Stimulated activated CD4-positive, alpha-beta T cell treated with anti-CD3 and anti-CD28 coated beads, Interleukin-15, amount 100 ng/mL, for 1 hour (primary cell): ENCODE measurements at places on chromosomes 12 and 14.

- no peak for DNase-seq
Observed at GRCh38 chr14:101564819-101565698, 3.8 kb downstream of the DIO3 start.

GRCh38 chr12:43316520-43316919, 235.5 kb downstream of the ADAMTS20 start:
- DNase-seq = no peak

DNA sequence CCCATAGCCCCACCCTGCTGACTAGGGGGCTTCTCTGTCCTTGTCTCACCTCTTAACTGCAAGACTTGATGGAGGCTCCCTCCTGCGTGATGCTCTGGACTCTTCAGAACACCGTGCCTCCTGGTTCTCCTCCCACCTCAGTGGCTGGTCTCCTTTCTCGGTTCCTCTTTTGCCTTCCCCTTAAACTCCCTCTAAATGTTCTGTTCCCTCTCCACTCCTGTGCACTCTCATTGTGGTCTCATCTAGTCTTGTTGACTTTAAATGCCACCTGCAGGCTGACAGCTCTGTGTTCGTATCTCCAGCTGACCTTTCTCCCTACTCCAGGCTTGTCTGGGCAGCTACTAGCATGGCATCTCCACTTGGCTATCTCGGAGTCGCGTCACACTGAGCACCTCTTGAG, 28.3 kb downstream of the DYNC1H1 start:
- no peak for DNase-seq

GRCh38 chr12:1566449-1567135, 27.8 kb downstream of the FBXL14 start:
- no peak for DNase-seq

DNA sequence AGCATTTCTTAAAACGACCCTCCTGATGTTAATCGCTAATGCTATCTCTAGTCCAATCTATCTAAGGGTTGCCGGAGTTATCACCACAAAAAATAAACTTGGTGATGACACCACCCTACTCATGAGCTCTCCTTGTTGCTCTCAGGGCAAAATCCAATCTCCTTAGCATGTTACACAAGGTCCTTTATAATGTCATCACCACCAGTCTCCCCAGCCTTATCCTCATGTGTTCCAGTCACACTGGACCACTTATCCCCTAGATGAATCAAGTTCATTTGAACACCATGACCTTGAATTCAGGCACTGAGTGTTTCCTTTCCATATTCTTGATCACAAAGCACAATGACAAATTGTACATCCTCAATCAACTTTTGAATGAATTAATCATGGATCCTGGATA, 19.0 kb upstream of the DRAM1 start:
- no peak for DNase-seq

DNA sequence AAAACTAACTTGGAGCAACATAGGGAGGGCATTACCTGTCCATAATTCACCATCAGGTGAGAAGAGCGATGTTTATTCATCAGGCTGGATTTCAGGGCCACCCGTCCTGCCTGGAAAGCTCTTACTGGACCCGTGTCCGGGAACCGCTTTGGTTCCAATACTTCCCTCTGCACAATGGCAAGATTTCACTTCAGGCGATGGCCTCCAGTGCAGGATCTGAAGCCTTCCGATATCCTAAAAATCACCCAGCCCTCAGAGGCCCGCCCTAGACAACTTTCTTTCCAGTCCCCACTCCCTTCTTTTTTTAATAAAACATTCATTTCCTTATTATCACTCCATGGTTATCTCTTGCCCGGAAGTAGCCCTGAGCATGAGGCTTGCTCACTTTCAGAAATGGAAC, 92.5 kb downstream of the BCL11B start:
- no peak for DNase-seq

DNA sequence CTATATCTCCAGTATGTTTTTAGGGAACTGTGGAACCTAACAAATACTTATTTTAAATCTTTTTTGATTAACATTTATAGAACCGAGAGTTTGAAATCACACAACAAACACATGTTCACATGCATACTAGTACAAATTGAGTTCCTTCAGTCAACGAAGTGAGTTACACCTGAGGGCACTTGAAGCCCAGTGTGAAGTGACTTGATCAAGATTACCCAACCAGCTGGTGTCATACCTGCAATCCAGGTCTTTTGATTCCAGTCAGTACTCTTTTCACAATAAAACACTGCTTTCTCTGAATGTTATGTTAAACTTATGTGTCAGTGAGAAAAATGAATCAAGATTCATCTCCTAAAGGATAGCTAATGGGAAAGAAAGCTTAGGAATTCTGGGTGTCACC, 35.2 kb downstream of the VRK1 start:
- DNase-seq = no peak

- no peak for DNase-seq
Observed at GRCh38 chr12:4444031-4444430, 1.6 kb downstream of the FGF6 start.

- no peak for DNase-seq
Observed at GRCh38 chr12:62603811-62604098, 137.1 kb downstream of the MON2 start.

- no peak for DNase-seq
Observed at GRCh38 chr12:81596558-81596957, 162.6 kb downstream of the PPFIA2 start.

GRCh38 chr14:64278458-64278857, 15.7 kb downstream of the ESR2 start:
- no peak for DNase-seq

DNA sequence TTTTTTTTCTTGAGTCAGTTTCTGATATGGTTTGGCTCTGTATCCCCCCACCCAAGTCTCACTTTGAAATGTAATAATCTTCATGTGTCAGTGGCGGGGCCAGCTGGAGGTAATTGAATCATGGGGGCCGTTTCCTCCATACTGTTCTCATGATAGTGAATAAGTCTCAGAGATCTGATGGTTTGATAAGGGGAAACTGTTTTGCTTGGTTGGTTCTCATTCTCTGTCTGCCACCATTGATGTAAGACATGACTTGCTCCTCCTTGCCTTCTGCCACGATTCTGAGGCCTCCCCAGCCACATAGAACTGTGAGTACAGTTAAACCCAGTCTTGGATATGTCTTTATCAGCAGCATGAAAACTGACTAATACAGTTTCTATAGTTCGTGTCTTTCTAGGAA, 42.9 kb downstream of the WNK1 start:
- DNase-seq = peak; percentile 42

DNA sequence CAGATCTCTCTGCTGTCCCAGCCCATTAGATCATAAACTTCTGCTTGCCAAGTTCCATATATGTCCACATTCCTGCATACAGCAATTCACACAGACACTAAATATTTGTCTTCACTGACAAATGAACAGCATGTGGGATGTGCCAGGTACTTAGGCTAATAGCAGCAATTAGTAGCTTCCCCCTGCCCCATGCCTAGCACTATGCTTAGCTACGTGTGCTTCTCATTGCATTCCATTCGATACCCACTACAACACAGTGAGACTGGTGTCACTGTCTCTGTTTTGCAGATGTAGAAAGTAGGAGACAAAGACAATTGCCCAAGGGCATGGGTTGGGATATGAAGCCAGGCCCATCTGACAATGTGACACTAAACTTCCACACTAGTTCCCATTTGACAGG, 308.4 kb downstream of the BCL11B start:
- DNase-seq = no peak

DNA sequence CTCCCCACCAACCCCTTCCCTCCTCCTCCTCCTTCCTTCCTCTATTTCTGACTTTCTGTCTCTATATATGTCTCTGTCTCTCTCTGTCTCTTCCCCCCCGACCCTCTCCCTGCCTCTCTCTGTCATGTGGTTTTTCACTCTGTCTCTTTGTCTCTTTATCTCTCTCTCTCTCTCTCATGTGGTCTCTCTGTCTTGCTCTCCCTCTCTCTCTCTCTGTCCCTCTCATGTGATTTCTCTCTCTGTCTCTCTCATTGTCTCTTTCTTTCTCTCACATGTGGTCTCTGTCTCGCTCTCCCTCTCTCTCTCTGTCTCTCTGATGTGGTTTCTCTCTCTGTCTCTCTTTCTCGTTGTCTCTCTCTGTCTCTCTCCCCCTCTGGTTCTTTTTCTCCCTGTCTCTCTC, 59.3 kb downstream of the PHETA1 start:
- no peak for DNase-seq

- no peak for DNase-seq
Observed at GRCh38 chr12:100579844-100580243, 6.4 kb downstream of the GAS2L3 start.

- DNase-seq = no peak
Observed at GRCh38 chr12:129530517-129530916, 373.3 kb downstream of the TMEM132D start.

- peak; percentile 83 for DNase-seq
Observed at GRCh38 chr12:14769969-14770495, 33.2 kb downstream of the WBP11 start.

DNA sequence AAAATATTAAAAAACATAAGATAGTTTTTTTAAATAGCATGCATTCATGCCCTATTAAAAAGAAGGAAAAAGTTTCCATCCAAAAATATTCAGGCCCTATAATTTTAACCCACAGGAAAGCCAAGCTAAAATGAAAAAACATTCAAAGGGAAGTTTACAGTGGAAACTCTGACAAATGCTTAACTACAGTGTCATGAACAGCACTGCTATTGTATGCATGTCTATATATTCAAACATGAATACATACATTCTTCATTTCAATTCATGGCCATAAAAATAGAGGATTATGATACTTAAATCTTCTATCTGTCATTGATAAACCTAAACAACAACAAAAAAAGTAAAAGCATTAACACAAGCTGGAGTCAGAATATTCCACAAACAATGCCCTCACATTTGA, 67.4 kb downstream of the PPP2R5E start:
- no peak for DNase-seq

GRCh38 chr12:11793921-11794710, 144.6 kb downstream of the ETV6 start:
- DNase-seq = no peak
